ENCODE measurements at places on chromosomes 16 and 17.
A peak's percentile ranks its signal among the peaks of the same experiment; 100 is the strongest.

- DNase-seq, result peak; percentile 20
Measured at GRCh38 chr16:78705694-78706093, 606.2 kb downstream of the WWOX start.

GRCh38 chr17:59892251-59892923 lies 356 bp downstream of the TUBD1 start:
- DNase-seq, result no peak

- DNase-seq, result no peak
Measured at GRCh38 chr16:23987443-23987842, 151.7 kb downstream of the PRKCB start.

DNA sequence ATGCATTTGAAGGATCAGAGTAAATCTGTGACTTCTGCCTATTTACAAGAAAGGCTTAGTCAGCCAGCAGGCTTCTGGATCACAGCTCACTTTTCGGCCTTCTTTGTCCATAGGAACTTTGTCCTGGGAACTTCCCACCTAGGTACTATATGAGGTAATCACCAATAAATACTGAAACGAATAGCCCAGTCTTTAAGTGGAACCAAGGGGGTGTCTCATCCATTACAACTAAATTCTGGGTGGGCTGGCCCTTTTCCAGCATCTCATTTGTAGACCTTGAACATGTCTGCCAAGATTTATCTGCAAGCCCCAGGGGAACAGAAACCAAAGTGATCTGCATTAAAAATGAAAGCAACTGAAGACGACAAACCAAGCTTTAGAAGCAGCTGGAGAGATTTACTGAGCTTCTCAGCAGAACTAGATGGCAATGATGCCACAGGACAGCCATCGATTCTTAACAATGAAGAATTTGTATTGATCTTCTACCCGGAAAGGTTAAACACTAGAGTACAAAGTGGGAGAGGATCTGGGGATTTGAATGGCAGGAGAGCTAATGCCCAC lies 55.5 kb downstream of the SNX11 start:
- DNase-seq, result no peak

- DNase-seq, result no peak
Measured at GRCh38 chr17:7431231-7431630, 2.6 kb downstream of the SPEM3 start.

DNA sequence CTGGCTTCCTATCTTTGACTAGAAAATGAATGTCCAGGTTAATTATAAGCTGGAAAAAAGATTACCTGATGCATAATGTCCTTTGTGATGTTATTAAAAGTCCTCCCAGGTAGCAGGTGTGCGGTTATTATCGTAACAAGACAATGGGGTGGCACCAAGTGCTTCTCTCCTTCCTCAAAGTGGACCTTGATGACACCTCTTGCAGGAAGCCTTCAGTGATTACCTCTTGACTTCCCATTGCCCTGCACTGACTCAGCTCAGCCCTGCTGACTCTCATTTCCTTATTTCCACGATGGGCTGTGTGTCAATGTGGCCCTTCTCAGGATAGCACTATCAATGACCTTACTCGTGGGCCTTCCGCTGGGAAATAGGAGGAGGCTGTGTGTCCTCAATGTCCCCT lies 477.4 kb upstream of the CCL2 start:
- DNase-seq, result no peak

DNA sequence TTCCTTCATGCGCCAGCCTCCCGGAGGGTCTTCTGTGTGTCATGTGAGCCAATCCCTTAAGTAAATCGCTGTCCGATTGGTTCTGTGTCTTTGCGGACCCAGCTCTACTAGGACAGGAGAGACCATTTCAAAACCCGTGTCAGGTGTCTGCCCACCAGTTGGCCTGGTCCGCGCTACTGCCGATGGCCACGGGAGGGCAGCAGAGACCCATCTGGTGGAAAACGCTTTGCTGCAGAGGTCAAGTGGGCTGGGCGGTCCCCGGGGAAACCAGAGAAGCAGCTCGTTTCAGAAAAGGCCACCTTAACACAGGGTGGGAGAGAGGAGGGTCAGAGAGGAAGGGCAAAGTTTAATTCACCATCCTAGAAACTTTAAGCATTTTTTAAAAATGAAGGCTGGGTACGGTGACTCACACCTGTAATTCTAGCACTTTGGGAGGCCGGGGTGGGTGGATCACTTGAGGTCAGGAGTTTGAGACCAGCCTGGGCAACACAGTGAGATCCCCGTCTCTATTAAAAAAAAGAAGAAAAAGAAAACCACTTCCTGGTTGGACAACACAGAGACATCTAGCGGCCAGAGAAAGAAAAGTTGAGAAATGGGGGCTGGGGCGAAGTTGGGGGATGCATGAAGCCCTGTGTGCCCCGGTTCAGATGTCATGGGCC lies 2.8 kb upstream of the CIBAR2 start:
- peak; percentile 82 for DNase-seq

GRCh38 chr17:60989379-60989778 lies 311.7 kb downstream of the BCAS3 start:
- DNase-seq, result no peak

GRCh38 chr17:8572764-8573163 lies 57.8 kb downstream of the MYH10 start:
- DNase-seq, result no peak

GRCh38 chr17:8799570-8800212 lies 526 bp upstream of the MFSD6L start:
- no peak for DNase-seq

DNA sequence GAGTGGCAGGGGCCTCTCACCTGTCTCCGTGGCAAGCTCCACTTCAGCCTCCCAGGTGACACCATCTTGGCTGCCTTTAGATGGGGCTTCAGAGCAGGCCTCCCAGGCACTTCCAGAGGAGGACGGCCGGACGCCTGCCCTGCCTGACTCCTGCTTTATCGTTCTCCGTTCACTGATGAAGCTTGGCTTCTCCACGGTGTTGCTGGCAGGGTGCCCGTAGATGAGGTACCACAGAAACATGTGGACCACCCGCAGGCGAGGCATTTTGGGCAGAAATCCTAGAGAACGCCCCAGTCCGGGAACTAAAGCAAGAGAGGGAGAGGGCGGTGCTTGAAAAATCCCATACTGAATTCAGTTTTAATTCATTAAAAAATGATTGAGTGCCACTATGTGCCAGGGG lies 54.5 kb downstream of the GTF3C1 start:
- no peak for DNase-seq

GRCh38 chr17:1562176-1562643 lies 382 bp downstream of the PITPNA start:
- no peak for DNase-seq

GRCh38 chr17:28030386-28030785 lies 12.1 kb upstream of the NLK start:
- DNase-seq, result no peak

DNA sequence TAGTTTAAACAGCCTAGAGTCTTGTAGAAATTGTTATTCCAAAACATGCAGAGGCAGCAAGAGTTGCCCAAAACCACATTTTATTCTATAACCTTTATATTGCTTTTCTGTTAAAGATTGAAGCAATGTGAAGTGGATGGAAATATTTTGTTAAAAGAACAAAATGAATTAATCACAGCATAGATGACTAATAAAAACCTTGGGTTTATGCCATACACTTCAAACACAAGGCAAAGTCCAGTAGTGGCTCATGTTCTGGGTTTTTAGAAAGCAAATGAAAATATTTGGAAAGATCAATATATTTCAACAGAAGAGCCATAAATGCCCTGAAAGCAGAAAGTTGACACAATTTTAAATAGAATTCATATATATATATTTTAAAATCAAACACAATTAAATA lies 36.7 kb upstream of the ULK2 start:
- no peak for DNase-seq

DNA sequence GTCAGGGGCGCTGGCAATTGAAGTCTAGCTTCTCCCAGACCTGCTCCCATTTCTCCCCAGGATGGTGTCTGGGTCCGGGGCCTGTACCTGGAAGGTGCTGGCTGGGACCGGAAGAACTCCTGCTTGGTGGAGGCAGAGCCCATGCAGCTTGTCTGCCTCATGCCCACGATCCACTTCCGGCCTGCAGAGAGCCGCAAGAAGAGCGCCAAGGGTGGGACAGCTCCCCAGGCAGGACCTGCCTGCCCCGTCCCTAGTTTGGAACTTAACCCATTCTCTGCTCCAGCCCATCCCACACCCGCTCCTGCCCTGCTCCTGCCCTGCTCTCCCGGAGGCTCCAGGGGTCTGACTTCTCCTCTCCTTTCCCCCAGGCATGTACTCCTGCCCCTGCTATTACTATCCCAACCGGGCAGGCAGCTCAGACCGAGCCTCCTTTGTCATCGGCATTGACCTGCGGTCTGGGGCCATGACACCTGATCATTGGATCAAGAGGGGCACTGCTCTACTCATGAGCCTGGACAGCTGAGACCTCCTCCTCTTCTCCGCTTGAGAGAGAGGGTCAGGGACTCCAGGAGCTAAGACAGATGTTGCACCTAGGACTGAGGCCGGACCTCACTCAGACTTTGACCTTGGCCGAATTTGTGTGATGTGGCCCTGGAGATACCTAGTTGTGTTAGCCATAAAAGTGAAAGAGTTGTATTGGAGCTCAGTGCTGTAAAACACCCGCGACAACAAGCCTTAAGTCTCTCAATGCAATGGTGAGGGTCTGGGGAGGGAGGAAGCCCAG lies 814 bp upstream of the KDM6B start:
- no peak for DNase-seq

DNA sequence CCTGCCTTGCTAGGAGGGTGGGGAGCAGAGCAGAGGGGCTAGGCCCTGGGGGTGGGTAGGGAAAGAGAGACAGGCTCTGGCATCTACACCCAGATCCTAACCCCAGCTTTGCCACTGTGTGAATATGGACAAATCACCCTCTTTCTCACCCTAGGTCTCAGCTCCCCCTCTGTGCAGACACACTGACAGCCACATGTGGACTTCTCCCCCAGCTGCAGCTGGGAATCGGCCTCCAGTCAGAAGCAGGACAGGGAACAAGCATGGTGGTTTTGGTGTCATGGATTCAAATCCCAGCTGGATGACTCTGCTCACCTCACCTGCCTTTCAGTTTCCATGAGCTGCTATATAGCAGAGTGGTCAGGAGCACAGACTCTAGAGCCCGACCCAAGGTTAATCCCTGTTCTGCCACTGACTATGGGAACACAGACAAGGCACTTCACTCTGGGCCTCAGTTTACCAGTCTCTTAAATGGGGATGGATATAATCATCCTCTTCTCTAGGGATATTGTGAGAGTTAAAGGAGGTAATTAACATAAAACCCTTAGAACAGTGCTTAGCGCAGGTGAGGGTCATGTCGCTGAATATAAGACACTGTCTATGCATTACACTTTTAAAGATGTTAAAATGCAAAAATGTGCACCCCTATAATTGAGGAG lies 26.2 kb upstream of the MAP3K14 start:
- DNase-seq, result no peak

GRCh38 chr17:32927201-32927723 lies 691 bp upstream of the TMEM98 start:
- DNase-seq, result no peak

- DNase-seq, result no peak
Measured at GRCh38 chr17:47846716-47847340, 4.1 kb downstream of the SP6 start.

DNA sequence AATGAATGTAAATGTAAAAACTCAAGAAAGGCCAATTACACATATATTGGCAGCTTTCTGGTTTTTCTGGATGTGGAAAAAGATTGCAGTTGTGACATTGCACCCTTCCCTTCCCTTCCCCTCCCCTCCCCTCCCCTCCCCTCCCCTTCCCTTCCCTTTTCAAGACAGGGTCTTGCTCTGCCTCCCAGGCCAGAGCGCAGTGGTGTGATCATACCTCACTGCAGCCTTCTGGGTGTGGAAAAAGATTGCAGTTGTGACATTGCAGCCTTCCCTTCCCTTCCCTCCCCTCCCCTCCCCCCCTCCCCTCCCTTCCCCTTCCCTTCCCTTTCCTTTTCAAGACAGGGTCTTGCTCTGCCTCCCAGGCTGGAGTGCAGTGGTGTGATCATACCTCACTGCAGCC lies 41.7 kb downstream of the PIK3R5 start:
- DNase-seq, result no peak

GRCh38 chr17:64150237-64151015 lies 20.5 kb upstream of the ERN1 start:
- no peak for DNase-seq

- no peak for DNase-seq
Measured at GRCh38 chr17:49708515-49709183, 885 bp upstream of the SLC35B1 start.

DNA sequence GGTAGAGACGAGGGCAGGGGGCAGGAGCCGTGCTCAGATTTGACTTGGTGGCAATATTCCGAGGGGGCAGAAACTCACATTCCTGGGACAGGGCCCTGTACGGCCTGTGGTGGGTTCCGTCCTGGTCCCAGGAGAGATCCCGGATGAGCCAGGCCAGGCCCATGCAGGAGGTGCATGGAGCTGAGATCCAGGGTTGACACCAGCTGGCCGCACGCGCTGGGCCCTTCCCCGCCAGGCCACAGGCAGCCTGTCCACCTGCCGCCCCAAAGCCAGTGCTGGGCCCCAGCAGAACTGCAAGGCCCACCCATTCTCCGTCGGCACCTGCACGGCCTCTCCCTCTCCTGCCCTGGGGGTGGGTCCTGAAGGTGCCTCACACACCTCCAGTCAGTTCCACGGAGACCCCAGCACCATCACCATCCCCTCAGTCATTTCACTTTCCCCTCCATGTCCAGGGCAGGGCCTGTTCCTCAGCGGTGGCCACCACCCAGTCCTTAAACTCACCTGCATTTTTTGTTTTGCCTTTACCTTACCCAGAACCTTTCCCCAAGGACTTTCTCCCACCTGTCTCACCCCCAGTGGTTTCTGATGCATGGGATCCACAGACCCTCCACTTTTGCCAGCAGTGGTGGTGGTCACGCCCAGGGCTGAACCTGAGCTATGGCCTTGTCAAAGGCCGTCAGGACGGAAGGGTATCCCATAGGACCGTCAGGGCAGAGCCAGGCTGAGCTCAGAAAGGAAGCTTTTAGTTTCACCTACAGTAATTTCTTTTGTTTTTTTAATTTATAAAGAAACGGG lies 25.1 kb upstream of the CDH15 start:
- DNase-seq, result no peak

GRCh38 chr17:51365090-51365489 lies 104.7 kb downstream of the UTP18 start:
- peak; percentile 10 for DNase-seq

DNA sequence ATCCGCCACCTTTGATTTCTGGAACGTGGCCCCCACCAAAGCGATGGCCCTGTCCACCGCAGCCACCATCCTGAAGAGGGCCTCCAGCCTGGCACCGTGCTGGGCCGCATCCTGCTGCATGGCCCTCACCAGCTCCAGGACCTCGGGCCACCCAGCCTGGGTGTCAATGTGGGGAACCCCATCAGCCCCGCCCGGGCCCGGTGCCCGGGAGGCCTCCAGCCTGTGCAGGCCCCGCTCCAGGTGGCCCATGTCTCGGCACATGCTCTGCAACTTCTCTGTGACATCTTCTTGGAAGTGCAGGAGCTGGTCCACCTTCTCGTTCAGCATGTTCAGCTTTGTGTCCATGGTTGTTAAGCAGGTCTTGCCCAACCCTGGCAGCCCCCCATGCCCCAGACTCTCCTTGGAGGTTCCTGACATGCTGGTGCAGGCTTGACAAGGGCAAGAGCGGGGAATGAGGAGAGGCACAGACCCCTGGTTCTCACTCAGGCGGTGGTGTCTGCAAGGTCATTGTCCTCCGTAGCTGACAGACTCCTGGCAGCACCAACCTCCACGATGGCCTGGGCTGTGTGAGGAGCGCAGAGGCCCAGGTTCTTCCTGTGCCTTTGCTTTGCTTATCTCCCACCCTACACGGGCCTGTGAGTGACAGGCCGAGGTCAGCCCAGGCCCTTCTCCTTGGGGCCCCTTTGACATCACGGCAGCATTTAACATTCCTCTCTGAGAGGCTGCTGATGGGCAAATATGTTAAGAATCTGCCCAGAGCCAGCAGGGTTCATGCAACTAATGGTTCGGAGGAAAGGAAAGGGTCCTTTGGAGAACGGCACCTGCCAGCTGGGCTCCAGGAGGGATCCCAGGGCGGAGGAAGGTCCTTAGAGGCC lies at the start of gene MYLK3:
TSS of gene MYLK3 (minus strand) at position 568 of the 875 bp plus-strand sequence. CDS start at position 417, 151 bp downstream.
- DNase-seq, result no peak
